ENCODE measurements at places on chromosomes 12 and 14.

DNA sequence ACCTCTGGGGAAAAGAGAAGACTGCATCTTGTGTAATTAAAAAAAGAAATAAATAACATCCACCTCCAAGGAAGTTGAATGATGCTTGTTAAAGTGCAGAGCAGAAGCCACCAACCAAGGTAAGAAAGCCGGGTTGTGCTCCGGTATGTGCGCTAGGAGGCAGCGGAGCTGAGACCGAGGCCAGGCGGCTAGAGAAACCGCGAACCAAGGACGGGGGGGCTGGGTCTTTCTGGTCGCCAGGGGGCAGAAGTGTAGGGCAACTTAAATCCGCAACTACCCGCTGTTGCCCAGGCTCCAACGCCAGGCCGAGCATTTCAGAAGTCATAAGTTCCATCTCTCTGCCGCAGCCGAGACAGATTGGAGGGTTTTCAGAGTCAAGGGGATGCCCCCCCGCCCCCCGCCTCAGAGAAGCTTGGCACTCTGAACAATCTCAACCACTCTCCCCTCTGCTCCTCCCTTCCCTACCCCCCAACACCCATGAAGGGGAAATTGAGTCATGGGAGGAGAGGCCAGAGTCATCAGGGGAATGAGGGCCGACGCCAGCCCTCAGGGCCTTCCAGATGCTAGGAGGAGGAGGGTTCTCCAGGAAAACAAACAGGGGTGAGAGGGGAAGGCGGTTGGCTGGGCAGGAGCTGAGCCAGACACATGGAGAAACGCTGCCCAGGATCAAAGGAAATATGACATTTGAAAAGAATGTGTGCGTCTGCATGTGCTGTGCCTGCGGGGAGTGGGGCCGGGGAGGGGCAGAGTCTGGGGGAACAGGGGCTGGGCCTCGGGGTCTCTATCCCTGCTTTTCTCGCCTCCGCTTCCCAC is 2.2 kb upstream of the NFATC4 start:
- DNase-seq = peak; percentile 45

- no peak for DNase-seq
Measured at GRCh38 chr14:69068744-69069421, 84.0 kb downstream of the DCAF5 start.

GRCh38 chr14:73726025-73726961 is 12.1 kb upstream of the PNMA1 start:
- DNase-seq = no peak

DNA sequence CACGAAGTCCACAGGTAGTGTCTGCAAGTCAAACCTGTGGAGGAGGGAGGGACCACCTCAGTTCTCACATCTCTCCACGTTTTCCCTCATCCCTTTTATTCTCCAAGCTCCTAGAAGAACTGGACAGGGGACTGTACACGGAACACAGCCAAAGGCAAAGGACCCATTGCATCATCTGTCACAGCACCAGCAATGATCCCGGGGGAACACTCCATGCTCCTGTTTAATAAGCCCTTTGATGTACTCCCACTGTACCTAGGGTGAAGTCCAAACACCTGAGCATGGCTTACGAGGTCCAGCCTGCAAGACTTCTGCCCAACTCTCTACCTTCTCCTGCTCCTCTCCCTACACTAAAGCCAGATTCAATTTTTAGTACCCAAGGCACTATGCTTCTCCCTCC is 26.5 kb downstream of the PRPF40B start:
- DNase-seq = no peak

DNA sequence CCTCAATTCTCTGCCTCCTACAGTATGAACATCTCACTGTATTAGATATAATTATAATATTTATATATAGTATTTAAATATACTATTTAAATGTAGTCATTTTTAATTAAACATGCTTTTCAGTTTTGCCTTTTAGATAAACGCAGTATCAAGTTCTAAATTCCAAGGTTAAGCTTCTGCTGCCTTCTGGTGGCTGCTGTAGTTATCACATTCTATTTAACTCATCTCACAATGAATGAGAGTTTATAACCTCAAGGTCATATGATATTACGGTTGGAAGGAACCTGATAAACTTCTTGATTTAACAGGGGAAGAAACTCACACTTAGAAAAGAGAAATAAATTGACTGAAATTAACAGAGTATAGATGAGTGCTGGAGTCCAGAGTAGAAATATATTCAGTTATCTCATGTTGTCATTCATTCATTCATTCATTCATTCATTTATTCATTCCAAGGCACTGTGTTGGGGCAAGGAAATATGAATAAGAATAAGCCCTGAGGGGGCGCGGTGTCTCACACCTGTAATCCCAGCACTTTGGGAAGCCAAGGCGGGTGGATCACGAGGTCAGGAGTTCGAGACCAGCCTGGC is 31.9 kb downstream of the GUCY2C start:
- DNase-seq = peak; percentile 64

- DNase-seq = no peak
Measured at GRCh38 chr12:31620311-31620710, 29.4 kb upstream of the DENND5B start.

GRCh38 chr14:39426605-39427004 is 5.6 kb downstream of the FBXO33 start:
- DNase-seq = no peak

DNA sequence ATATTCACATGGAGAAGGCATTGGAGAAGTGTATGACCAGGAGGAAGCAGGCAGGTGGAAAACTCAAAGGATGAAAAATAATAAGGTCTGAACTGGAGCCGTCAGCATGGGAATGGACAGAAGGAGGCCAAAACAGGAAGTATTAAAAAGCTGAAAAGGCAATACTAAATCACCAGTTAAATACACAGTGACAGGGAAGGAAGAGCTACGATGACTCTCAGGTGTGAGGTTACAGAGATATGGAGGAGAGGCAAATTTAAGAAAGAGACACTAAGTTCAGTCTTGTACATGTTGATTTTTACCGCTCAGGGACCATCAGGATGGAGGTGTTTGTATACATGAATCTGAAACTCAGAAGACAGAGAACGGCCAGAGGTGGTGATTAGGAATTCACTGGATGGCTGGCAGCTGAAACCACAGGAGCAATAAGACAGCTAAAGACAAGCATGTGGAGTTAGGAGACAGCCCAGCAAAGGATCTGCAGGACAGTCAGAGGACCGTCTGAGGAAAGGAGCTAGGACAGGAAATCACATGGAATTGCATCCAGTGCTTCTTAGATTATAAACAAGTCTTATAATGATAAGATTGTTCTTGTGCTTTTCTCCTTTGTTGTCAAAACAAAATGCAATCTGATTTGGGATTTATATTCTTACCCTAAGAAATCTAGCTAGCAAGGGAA is 33.9 kb upstream of the CDKN3 start:
- no peak for DNase-seq

DNA sequence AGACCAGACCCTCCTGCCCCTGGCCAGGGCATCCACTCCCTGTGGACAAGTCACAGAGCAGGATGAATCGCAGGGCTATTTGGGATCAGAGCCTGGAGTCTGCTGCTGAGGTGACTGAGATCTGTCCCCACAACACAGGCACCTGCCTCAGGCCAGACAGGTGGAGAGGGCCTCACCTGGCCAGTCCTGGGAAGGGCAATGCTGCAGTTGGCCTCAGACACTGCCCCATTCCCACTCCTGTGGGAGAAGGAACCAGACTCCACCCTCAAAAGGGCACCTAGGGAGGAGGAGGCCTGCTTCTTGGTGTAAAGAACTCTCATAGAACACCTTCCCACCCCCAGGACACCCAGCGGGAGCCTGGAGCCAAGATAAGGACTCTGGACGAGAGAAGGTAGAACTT is 48.3 kb upstream of the PLEKHG6 start:
- DNase-seq = no peak

DNA sequence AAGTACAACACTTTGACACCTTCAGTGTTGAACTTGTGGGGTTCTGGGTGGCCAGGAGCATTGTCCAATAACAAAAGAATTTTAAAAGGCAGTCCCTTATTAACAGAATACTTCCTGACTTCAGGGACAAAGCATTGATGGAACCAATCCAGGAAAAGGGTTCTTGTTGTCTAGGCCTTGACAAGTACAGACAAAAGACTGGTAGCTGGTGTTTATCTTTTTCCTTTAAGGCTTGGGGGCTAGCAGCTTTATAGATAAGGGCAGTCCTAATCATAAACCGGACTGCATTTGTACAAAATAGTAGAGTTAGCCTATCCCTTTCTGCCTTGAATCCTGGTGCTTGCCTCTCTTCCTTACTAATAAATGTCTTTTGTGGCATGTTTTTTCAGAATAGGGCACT is 27.4 kb downstream of the FAM177A1 start:
- DNase-seq = no peak

GRCh38 chr12:30914986-30915591 is 11.5 kb upstream of the TSPAN11 start:
- DNase-seq = no peak

DNA sequence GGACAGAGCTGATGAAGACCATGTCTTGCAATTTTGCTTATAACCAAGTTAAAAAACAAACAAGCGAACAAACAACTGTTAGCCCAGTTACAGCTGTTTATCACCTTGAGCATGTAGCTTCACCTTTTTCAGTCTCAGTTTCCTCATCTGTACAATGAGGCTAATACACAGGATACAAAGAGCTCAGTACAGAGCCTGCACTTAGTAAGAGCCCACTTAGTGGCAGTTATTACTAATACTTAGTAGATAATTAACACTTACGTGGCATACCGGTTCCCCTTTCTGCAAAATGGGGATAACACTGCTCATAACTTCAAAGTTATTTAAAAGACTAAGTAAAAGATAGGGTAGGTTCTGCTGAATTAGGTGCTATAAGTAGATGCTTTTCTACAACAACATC is 228.0 kb downstream of the MON2 start:
- no peak for DNase-seq

DNA sequence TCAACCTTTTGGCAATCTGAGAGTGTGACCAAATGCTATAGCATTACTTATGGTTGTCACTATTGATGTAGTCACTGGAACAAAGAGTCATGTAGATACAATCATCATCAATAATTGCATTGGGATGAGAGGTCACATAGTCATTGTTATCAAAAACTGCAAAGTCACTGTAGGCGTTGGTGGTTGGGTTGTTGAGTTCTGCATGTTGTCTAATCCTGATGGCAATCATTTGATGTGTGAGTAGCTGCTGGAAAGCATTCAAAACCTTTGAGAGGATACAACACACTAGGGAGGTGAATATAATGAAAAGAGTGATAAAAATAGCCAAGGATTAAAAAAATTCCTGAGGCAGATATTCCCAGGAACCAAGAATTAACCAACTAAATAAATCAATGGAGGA is 214.7 kb upstream of the SYT10 start:
- no peak for DNase-seq

- no peak for DNase-seq
Measured at GRCh38 chr14:80906946-80907345, 34.6 kb downstream of the CEP128 start.

DNA sequence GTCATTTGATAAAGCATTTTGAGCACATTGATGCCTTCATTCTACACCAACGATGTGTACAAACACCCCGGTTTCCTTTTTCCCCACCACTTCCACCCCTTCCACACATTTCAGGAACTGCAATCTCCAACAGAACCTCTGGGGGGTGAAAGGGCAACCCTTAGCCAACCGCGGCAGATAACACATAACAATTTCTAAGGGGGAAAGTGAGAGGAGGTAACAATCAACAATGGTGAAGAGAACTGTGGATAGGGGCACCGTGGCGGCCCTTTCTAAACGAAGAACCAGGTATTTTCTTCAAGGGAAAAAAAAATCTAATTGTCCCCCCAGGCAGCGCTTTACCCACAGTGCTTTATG is 1.1 kb downstream of the KITLG start:
- no peak for DNase-seq

- no peak for DNase-seq
Measured at GRCh38 chr12:49979791-49980190, 7.0 kb downstream of the AQP6 start.

- no peak for DNase-seq
Measured at GRCh38 chr12:63915105-63915800, 70.8 kb downstream of the SRGAP1 start.

DNA sequence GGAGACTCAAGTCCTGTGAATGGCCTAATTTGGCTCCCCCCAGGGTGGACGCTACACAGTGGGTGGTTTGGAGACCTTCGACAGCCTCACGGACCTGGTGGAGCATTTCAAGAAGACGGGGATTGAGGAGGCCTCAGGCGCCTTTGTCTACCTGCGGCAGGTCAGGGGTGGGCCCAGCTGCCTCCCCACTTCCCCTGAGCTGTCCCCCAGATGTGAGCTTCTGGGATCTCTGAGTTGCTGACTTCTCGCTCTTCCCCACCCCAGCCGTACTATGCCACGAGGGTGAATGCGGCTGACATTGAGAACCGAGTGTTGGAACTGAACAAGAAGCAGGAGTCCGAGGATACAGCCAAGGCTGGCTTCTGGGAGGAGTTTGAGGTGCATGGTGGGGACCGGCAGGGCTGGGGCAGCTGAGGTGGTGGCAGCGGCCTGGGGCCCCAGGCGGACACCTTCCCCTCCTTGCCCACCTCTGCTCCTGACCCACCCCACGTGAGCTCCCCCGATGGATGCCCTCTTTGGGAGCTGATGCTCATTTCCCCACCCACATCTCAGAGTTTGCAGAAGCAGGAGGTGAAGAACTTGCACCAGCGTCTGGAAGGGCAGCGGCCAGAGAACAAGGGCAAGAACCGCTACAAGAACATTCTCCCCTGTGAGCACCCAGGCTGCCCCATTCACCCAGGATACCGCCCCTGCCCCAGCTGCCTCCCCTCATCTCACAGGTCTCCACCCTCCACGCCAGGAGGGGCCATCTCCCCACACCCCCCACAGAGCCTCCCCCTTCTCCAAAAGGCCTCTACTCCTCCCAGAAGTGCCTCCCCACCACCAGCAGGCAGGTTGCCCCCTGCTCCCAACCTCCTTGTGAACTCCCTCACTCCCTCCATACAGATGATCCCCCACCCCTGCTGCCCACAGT is 4.2 kb downstream of the PTPN6 start:
- DNase-seq = no peak

GRCh38 chr14:86373886-86374285 is 843.9 kb downstream of the FLRT2 start:
- DNase-seq = no peak

DNA sequence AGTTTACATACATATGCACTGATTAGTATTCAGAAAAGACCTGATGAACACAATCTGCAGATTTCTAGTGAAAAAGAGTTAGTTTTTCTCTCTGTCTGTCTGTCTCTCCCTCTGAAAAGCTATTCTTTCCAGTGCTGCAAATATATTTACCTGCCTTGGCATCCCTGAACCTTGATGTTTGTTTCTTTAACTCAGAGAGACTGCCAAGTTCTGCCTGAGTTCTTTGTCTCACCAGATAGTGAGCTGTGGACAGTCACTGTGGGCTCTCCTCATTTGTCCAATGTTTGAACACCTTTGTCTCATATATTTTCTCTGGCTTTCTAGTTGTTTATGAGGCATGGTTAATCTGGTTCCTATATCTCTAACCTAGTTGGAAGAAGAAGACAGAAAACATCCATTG is 250.4 kb downstream of the SOX5 start:
- DNase-seq = no peak

GRCh38 chr12:109947521-109947920 is 47.4 kb downstream of the TCHP start:
- DNase-seq = no peak

GRCh38 chr14:90381011-90381786 is 15.6 kb upstream of the CALM1 start:
- peak; percentile 11 for DNase-seq

- DNase-seq = no peak
Measured at GRCh38 chr12:108102363-108102762, 26.7 kb upstream of the WSCD2 start.
